ENCODE measurements at places on chromosomes 2 and 18.

GRCh38 chr2:41726364-41726763 lies 321.5 kb upstream of the PKDCC start:
- H3K36me3 ChIP-seq = no peaks in the 10 kb centered on the region
- peaks cover 2% of the 10 kb centered on the region for H3K27me3 ChIP-seq
- H3K27ac ChIP-seq = no peak overlapping the region
- no peaks in the 10 kb centered on the region for H3K4me1 ChIP-seq
- no peak overlapping the region for H3K4me3 ChIP-seq
- no peak for DNase-seq

- H3K36me3 ChIP-seq = no peaks in the 10 kb centered on the region
- no peak overlapping the region for H3K4me3 ChIP-seq
- H3K27ac ChIP-seq = no peak overlapping the region
- peaks cover 5% of the 10 kb centered on the region for H3K27me3 ChIP-seq
- no peaks in the 10 kb centered on the region for H3K4me1 ChIP-seq
Measured at GRCh38 chr2:170339750-170340692, 162.1 kb downstream of the MYO3B start.

GRCh38 chr2:48824116-48824515 lies 68.6 kb upstream of the LHCGR start:
- H3K27me3 ChIP-seq = no peaks in the 10 kb centered on the region
- no peak for DNase-seq
- no peak overlapping the region for H3K27ac ChIP-seq
- no peaks in the 10 kb centered on the region for H3K4me1 ChIP-seq
- no peaks in the 10 kb centered on the region for H3K36me3 ChIP-seq
- H3K4me3 ChIP-seq = no peak overlapping the region

DNA sequence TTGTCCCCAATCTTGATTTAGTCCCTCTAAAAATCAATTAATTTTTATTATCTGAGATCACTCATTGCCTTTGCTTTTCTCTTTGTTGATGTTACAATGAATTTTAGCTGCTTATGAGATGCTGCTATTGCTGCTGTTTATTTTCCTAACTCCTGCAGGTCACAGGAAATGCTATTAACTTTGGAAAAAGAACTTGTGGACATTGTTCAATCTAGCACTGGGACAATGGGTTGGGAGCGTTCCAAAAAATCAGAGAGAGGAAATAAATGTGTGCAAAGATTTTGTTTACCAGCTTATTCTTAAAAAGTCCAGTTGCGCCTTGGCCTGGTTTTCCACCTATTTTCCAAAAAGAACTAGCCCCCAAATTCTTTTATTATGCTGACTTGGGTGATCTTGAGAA lies 268.3 kb downstream of the PTH2R start:
- no peak for DNase-seq
- no peaks in the 10 kb centered on the region for H3K4me1 ChIP-seq
- no peak overlapping the region for H3K27ac ChIP-seq

DNA sequence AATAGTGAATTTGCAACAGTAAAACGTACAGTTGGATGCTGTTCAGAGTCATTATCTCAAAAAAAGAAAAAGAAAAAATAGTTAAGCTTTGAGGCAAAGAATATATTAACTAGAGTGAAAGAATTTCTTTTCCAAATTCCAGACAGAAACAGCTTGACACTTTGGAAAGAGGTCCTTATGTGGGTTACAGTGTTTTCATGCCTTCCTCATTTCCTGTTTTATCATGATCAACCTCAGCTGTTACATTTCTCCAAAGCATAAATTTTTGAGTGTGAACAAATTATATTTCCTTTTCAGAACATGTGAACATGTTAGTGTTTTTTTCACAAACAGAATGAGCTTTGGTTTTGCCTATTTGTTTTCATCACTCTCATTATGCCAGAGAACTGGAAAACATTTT lies 13.6 kb downstream of the FRZB start:
- H3K27ac ChIP-seq = no peak overlapping the region
- H3K27me3 ChIP-seq = no peaks in the 10 kb centered on the region
- DNase-seq = no peak
- H3K4me1 ChIP-seq = no peaks in the 10 kb centered on the region

DNA sequence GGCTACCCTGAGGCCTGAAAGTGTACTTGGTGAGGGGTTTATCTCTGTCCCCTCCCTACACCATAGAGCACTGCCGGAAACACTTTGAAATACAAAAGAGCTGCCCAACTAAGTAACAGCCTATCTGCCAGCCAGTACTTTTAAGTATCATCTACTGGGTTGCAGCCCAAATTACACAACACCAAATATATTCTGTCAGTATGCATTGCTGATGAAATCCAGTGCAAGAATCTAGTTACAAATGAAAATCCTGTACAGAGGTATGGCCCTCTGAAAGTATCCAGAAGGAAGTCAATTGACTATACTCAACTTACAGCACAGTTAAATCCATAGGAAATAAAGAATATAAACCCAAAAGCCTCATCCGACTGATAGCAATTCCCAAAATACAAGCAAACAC lies 280.8 kb downstream of the CCDC85A start:
- H3K36me3 ChIP-seq = no peaks in the 10 kb centered on the region
- H3K27me3 ChIP-seq = no peaks in the 10 kb centered on the region
- H3K27ac ChIP-seq = no peak overlapping the region
- no peak for DNase-seq
- no peaks in the 10 kb centered on the region for H3K4me1 ChIP-seq
